ENCODE measurements at places on chromosomes 16 and 17.

DNA sequence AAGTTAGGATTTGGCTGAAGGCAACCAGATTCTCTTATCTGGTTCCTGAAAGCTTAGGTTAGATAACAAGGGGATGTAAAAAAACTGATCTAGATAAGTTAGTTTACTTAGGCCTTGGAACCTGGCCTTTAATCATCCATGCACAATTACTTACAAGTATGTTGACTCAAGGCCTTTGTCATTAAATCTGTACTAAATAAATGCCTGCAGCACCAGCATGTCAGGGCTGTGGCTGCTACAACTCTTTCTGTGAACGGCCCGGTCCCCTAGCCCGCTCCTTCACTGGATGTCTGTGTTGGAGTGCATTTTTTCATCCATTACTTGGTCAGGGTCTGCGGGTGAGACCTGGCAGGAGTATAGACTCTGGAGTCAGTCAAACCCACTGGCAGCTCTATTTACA lies 48.4 kb upstream of the ALDH3A1 start:
- no peak for DNase-seq

GRCh38 chr17:19004421-19005136 lies at the start of gene FAM83G:
Gene FAM83G (minus strand): TSS chr17:19004764. CDS start chr17:19004041, 723 bp downstream.
- peak; percentile 75 for DNase-seq

GRCh38 chr16:85430523-85431421 lies 182.3 kb upstream of the GSE1 start:
- no peak for DNase-seq

- no peak for DNase-seq
These were observed 7.5 kb downstream of the LDHD start for GRCh38 chr16:75108792-75109731.

DNA sequence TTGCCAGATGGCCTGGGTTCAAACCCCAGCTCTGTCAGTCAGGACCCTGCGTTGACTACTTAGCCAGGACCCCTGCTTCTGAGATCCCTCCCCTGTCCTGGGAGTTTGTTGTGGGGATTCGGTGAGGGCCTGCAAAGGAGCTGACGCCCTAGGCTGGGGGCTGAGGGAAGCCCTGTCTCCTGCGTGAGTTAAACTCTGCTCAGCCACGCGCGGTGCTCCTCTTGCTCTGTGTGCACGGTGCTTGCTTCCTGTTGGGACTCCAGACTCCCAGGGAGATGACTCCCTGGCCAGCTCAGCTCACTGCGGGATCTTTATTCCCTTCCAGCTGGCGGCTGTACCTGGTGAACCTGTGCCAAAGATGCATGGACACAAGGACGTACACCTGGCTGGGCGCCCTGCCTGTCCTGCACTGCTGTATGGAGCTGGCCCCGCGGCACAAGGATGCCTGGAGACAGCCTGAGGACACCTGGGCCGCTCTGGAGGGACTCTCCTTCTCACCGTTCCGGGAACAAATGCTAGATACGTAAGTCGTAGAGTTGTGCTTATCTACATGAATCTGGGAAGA lies 37.4 kb downstream of the RNF213 start:
- no peak for DNase-seq

GRCh38 chr16:66408163-66409048 lies 18.7 kb upstream of the BEAN1 start:
- peak; percentile 42 for DNase-seq

DNA sequence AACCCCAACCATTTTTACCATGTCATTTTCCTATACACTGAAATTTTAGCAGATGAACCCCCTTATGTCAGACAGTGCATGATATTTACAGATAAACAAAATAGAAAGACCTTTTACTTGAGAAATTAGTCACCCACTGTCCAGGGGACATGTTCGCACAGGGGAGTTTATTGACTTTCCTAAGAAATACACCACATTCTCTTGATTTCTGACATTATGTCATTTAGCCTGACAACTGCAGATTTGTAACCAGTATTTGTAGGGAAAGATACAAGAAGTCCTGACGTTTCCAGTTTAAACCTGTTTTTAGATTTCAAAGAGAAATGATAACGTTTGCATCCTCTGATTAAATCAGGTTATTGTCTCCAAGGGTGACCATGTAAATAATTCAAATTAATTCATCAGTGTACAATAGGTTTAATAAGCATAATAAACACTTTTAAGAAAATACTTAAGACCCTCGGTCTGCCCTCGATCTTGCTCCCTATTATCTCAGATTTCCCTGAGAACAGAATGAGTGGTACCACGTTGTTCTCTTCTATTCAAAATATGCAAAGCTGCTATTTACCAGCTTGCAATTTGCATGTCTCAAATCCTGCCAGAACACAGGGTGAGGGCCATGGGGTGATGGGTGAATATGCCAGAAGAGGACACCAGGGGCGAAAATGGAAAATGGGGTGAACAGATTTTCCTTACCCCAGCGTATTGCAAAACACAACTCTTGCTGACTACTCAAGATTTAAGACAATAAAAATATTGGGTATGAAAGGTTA lies 2.1 kb upstream of the LYRM9 start:
- DNase-seq, result no peak

All from ecto neural progenitor cell (in vitro differentiated cells).